ENCODE measurements at places on chromosomes 4 and X. TPM values are rescaled to one million over a fixed set of nuclear protein-coding genes. Genes with fewer than 3 reads are reported as not detected.

Gene CDKL2
- polyA plus RNA-seq: 14.6 TPM

Gene IL3RA
- polyA plus RNA-seq: 13.1 TPM

DNA sequence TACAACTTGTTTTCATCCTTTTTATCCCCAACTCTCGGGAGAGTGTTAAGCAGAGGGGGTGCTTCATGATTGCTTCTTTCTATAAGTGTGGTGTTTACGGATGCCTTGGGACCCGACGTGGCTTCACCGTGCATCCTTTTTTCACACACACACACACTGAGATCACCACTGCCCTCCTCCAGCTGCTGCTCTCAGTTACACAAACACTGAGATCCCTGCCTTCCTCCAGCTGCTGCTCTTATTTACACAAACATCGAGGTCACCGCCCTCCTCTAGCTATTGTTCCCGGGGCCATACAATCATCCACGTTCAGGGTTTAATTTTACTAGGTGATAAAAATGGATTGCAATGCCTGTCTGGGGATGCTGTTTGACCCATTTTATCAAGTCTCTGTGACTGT, 155.4 kb upstream of the FAM9B start:
- DNase-seq: no peak

DNA sequence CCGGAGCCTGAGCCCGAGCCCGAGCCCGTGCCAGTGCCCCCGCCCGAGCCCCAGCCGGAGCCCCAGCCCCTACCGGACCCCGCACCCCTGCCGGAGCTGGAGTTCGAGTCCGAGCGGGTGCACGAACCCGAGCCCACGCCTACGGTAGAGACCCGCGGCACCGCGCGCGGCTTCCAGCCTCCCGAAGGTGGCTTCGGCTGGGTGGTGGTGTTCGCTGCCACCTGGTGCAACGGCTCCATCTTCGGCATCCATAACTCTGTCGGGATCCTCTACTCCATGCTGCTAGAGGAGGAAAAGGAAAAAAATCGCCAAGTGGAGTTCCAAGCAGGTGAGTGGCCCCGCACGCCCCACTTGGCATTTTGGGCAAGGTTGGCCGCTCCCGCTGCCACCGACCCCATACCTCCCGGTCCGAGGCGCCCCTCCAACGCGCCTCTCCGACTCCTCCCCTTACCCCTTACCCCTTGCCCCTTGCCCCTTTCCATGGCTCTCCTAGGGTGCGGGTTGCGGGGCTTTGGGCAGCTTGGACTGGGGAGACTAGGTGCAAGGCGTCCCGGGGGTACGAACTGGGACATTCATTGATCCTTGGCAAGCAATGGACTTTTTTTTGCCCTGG, 553 bp downstream of the SLC16A2 start:
- DNase-seq: no peak

DNA sequence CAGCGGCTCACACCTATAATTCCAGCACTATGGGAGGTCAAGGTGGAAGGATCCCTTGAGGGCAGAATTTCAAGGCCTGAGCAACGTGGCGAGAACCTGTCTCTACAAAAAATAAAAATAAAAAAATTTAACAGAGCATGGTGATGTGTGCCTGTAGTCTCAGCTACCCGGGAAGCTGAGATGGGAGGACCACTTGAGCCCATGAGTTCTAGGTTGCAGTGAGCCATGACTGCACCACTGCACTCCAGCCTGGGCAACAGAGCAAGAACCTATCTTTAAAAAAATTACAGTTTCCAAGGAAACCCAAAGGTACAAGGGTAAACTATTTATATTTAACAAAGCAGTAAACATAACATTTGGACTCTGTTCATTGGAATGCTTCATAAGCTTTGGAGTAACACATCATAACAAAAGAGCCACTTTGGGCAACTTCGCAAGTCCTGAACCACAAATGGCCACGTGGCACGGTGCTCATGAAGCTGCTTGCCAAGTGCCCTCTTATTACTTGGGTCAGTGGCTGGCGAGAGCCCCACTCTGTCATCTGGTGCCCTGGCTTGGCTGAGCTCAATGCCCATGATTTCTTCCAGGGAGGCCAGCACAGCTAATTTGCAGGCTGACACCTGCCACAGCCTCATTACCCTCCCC, 165.6 kb downstream of the SH3KBP1 start:
- no peak for DNase-seq

GRCh38 chr4:184064877-184065276, 152.8 kb downstream of the ENPP6 start:
- DNase-seq: no peak

GRCh38 chrX:8971116-8971515, 62.8 kb downstream of the FAM9B start:
- no peak for DNase-seq

DNA sequence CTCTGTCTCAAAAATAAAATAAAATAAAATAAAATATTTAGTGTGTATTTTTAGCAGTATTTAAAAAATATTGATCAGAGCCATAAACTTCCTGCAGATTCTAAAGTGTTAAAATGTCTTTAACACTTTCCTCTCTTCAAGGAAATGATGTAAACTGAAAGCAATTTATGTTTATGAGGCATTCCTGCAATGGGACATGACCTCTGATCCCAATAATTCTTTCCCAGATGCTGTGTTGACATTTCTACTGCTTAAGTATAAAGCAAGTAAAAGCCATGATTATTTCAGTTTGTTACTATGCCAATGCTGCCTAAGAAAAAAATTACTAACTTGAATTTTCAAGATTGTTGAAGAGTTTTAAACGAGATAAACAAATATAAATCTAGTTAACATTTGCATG, 29.0 kb downstream of the COQ2 start:
- DNase-seq: no peak

DNA sequence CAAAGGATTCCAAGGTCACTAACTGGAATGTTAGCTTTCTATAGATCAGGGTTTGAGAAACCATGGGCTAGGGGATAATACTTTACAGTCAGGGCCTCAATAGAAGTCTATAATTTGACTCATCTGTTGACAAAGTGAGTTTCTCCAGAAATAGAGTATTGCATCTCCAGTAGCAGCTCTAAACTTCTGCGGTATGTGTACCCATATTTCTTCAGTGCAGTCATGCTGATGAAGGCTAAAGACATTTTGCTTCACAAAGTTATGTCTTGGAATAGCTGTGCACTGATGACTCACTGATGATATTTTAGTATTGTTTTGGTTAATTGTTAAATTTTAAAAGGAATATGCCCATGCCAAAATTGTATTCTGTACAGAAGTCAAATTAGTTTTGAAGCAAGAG, 464.9 kb upstream of the AMOT start:
- no peak for DNase-seq
